Anterior cingulate cortex (tissue), 58 donors: ENCODE measurements at places on chromosomes 1 and 21.

GRCh38 chr1:207312604-207312920, 8.9 kb upstream of the CD55 start:
- no peak for DNase-seq

GRCh38 chr1:102842606-102843005, 265.7 kb downstream of the COL11A1 start:
- no peak for DNase-seq

- no peak for DNase-seq
These were observed 20.7 kb upstream of the KCNA2 start for GRCh38 chr1:110626889-110627288.

GRCh38 chr1:94542088-94542870, 720 bp upstream of the F3 start:
- no peak for DNase-seq

GRCh38 chr1:195236991-195237889, 1371.0 kb downstream of the KCNT2 start:
- no peak for DNase-seq
